ENCODE measurements at places on chromosomes 2 and 18.

DNA sequence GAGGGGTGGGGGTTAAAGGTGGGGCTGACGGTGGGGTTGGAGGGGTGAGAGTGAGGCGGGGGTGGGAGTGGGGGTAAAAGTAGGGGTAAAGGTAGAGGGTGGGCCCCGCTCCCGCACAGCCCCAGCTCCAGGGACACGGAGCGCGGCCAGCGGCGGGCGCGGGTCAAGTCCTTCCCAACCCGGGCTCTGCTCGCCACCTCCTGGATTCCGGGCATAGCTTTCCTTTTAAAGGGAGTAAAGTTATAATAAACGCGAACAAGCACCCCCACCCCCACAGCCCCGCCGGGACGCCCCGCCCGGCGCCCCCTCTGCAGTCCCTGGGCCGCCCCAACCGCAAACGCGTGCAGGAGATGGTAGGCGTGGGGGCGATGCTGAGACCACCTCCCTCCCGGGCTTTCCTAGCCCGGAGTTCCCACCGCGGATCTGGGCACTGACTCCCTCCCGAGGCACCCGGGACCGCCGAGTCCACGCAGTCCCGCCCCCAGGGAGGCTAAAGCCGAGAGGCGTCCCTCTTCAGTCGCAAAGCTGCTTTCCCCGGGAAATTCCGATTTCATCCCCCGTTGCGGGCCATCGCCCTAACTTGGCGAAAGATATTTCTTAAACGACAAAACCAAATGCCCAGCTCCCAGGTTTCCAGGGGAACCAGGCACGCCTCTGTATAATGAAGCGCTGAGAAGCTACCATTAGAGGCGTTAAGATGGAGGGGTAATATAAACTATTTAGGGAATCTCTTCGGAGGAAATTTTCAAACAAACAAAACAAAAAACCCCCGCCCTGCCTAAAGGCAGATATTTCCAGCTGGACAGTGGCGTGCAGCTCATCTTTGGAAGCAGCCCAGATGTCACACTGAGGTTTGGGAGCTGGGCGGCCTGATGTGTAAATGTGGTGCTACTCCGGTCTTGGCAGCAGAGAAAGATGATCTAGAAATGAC, at the start of gene LIMS2:
Gene LIMS2, minus strand, starts transcription at position 200 of the 931 bp plus-strand sequence. CDS start 506 bp downstream, outside the sequence.
- DNase-seq, result no peak

GRCh38 chr18:35182151-35182550, 58.7 kb upstream of the ZNF397 start:
- DNase-seq, result no peak

DNA sequence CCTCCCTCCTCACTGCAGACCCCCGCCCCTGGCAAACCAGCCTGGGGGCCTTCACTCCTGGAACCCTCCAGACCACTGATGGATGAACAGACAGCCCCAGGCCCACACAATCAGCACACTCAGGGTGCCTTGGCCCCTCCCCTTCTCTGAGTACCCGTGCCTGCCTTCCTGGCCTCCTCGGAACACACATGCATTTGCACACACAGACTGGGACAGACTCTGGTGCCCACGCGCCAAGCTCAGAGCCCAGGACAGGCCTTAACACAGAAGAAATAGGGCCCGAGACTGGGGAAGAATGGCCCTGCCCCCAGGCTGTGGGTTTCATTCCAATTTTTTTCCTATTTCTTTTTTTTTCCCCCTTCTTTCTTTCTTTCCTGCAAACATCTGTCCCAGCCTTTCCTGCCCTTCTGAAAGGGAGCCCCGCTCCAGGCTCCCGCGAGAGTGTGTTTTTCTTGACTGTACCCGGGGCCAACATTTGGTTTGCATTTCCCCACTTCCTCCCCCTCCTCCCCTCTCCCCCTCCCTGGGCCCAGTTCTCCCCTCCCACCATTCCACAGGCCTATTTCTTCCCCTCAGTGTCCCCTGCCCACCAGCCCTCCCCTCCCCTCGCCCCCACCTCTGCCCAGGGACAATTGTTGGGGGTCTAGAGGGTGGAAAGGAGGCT, 618 bp upstream of the TNS1 start:
- no peak for DNase-seq

DNA sequence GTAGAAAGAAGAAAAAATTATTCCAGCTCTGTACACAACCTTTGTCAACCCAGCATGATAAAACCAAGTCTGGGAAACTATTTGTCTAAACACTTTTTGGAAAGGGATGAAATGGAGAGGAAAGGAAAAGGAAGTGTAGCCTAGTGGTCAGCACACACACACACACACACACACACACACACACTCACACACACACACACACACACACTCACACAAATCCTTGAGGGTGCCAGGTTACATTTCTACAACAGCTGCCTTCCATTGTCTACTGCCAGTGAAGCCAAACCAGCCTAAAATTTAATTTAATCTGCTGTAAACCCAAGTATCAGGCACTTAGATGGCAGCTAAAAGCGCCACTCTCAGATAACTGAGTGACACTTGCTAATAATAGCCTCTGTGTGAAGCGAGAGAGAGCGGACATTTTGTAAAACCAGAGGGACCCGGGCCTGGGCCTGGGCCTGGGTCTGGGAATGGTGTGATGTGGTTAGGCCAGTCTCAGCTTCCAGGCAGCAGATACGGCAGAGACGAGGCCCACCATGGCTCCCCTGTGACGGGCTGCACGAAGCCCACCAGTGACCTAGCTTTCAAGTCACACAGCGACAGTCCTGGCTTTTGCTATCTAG, 32.4 kb downstream of the BCL11A start:
- no peak for DNase-seq

DNA sequence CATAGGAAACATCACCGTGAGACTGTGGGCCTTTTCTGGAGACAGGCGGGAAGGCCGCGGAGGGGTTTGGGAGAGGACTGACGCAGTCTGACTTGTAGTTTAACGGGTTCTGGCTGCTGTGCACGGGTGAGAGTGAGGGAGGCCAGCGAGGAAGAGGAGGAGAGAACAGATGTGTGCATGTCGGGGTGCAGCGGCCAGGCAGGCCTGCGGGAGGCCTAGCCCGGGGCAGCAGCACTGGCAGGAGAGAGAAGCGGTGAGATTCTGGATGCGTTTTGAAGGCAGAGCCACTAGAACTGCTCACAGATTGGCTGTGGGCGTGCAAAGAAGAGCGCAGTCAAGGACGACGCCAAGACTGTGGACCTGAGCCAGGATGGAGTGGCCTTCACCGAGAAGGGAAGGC, 53.9 kb downstream of the PTGR3 start:
- DNase-seq, result no peak

Data from activated T-cell treated with anti-CD3 and anti-CD28 coated beads, Interleukin-2, amount 50 U/mL, for 1 hour (primary cell).